CD4-positive, alpha-beta T cell treated with Interferon gamma for 1 hour (primary cell): ENCODE measurements at places on chromosomes 11 and 22.

- no peak for DNase-seq
These were observed 96.1 kb downstream of the FDX1 start for GRCh38 chr11:110525883-110526282.

- DNase-seq, result no peak
These were observed 99.0 kb upstream of the NECTIN1 start for GRCh38 chr11:119828006-119828405.

DNA sequence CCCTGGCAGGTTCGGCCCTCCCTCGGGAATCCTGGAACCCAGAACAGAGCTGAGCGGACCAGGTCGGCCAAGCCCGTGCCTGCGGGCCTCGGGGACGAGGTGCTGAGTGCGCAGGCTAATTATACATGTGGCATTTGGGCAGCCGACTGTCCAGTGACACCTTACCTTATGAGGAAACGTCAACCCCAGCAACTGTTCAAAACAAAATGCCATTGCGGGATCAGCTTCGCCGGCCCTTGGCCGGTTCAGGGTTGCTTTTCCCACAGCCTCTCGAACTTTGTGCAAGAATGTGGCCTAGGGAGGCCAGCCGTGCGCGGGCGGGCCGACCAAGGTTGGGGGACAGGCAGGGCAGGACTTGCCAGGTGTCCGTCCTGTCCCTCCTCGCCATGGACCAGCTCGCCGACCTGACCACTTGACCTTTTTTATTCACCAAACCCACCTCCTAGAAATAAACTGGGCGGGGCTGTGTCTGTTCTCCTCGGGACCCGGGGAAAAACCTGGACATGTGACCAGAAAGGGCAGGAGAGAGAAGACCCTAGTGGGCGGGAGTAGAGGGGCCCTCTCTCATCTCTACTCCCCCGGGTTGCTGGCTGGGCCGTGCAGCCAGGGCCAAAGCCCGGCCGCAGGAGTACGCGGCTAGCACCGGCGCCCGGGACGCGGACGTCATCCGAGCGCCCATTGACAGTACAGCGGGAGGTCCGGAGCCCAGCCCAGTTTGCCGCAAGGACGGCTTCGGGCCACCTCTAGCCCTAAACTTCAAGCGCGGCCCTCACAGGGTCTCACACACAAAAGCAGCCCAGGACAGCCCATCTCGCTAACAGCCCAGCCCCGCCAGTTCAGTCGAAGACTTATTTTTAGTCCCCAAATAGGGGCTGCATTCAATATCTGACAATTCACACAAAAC, 134.3 kb upstream of the C11orf58 start:
- DNase-seq, result no peak

- no peak for DNase-seq
These were observed 74.4 kb upstream of the NTM start for GRCh38 chr11:131295986-131296385.
